ENCODE measurements at places on chromosomes 2 and 18. TPM values are rescaled to one million over a fixed set of nuclear protein-coding genes. Genes with fewer than 3 reads are reported as not detected.

The RAB17 gene
- total RNA-seq = 0.16 TPM

The RAB12 gene
- 113 TPM for total RNA-seq

The TCF23 gene
- total RNA-seq = not detected

The EML6 gene
- 12.9 TPM for total RNA-seq

The SPP2 gene
- total RNA-seq = not detected

The HJURP gene
- 1.9 TPM for total RNA-seq

The CNTNAP5 gene
- 41.0 TPM for total RNA-seq

The ALK gene
- total RNA-seq = 0.78 TPM

The MOGAT1 gene
- total RNA-seq = not detected

The RAD51AP2 gene
- 0.47 TPM for total RNA-seq

The PRKAG3 gene
- not detected for total RNA-seq

The B3GNT7 gene
- 1.2 TPM for total RNA-seq

The FN1 gene
- total RNA-seq = 85.5 TPM

The MEP1B gene
- total RNA-seq = 0.78 TPM
